ENCODE measurements at places on chromosomes 1 and 21.
A peak's percentile ranks its signal among the peaks of the same experiment; 100 is the strongest.

- DNase-seq, result no peak
Observed at GRCh38 chr1:51675177-51675780, 58.4 kb downstream of the OSBPL9 start.

GRCh38 chr1:18816808-18817207 lies 42.7 kb downstream of the TAS1R2 start:
- no peak for DNase-seq

DNA sequence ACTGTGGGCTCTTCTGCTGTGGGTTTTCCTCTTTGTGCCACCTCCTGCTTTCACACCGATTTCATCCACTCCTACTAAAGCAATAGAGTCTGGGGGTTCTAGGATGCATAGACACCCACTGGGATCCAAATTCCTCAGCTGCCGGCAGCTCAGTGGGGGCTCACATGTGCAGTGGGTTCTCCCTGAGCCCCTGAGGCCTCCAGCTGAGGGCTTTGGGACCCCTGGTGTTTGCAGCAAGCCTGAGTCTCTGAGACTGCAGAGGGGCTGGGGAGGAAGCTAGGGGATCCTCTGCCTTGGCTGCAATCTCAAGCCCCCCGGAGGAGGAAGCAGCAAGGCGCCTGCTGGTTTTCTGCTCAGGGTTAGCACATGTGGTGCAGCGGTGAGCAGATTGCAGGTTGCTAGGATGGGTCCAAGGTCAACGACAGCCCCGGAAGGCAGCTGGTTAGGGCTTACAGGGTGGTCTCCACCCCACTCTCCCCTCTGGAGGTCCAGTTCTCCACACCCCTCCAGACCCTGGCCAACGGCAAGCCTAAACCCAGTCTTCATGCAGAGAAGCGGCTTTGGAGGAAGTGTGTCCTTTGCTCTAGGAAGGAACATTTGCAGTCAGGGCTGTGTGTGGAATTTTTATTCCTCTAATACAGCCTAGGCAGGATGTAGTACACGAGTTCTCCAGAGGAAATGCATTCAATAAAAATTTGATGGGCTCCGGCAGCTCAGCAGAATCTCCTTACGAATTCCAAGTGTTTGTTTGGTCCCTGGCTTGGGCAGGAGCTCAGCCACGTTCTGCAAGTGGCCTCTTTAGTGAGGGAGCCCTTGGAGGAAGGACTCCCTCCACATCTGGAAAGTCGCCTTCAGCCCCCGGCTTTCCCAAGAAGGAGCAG lies 269.1 kb upstream of the VAMP3 start:
- DNase-seq, result no peak

GRCh38 chr1:197305925-197306324 lies 37.9 kb downstream of the CRB1 start:
- DNase-seq, result no peak

DNA sequence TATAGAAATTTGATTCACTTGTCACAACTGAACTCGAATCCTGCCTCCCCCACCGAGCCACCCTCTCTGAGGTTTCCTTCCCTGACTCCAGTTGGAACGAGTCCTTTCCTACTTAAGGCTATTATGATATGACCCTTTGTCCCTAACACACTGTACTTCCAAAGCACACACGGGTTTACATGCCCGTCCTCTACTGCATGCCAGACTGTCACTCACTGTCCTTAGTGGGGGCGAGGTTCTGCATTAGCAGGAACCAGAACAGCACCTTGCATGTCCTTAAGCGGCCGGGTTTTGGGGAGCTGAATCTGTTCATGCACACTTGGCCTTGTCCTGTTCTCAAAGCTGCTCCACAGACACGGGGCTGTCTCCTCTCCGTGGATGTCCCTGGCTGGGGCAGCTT lies 164.6 kb upstream of the KCNJ6 start:
- DNase-seq, result no peak

DNA sequence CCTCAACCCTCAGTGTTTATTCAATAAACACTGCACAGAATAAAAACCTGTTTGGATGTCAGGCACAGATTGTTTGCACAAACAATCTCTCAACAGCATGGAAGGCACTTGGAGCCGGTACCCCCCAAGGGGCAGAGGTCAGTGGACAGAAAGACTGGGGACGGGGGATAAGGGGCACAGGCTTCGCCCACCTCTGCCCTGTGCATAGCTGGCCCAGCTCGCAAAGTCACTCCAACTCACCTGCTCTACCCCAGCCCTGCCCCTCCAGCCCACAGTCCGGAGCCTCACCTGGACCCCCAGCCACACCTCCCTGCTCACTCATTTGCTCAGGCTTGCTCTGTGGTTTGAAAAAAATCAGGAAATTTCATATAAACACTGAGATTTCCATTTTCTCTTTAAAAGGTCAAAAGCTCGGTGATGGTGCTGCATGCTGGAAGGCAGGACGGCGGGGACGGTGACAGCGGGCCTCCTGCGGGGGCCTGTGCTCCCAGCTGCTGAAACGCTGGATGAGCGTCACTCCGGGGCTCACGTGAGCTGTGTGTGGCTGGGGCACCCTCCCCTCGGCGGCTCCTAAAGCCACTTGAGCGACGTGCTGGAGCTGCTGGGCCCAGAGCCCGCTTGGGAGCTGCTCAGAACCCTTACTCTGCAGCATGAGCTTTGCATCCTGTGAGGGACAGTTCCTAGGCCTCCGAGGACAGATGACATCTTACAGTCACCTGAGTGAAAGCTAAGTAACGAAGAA lies 54.5 kb downstream of the PRDM15 start:
- no peak for DNase-seq

- no peak for DNase-seq
Observed at GRCh38 chr21:29185172-29185571, 54.7 kb downstream of the MAP3K7CL start.

DNA sequence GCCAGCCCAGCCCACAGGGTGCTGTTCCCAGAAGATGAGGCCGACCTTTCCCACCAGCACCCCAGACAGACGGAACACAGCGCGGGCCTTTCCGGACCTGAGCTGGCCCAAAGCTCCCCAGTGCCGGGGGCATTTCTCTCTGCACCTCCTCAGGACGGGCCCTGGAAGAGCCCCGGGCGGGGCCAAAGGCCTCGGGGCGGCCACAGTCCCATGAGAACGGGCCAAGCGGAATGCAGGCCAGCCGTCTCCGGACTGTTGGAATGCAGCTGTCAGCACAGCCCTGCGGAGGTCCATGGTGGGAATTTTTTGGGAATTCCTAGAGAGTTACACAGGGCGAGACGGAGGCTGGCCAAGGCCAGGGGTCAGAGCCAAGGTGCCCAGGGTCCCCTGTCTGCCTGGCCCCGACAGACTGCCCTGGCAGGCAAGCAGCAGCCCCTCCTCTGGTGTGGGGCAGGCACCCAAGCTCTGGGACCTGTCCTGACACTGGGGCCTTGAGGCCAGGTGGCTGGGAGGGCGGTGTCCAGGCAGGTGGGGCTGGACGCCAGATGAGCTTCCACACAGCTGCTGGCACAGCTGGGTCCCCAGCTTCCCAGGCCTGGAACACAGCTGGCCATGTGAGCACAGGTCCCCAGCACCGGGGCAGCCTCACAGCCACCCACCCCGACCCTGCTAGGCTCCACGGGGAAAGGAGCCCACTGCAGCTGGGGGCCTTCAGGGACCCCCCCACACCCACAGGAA lies 63.0 kb downstream of the MEGF6 start:
- no peak for DNase-seq

- DNase-seq, result no peak
Observed at GRCh38 chr1:169103480-169103893, 3.0 kb upstream of the ATP1B1 start.

GRCh38 chr1:62429581-62429980 lies 7.3 kb upstream of the USP1 start:
- DNase-seq, result no peak

DNA sequence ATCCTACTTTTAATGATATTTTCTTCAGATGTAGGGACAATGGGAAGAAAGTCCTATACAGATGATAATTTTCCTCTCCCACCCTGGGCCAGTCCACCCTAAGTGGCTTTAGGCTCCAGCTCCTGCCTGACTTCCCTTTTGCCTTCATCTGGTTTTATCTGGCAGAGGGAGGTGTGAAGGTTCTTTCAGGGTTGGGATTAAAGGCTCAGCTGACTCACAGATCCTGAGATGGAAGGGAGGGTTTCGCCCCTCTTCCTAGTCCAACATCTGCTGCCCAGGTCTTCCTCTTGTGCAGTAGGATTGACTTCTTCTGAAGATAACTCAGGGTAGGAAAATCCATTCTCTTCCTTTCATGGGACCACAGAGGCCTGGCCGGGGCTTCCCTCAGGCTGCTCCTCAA lies 362.4 kb upstream of the KAZN start:
- no peak for DNase-seq

- DNase-seq, result no peak
Observed at GRCh38 chr1:45531873-45532272, 10.2 kb upstream of the PRDX1 start.

GRCh38 chr1:35603941-35604340 lies 30.8 kb downstream of the TFAP2E start:
- no peak for DNase-seq

DNA sequence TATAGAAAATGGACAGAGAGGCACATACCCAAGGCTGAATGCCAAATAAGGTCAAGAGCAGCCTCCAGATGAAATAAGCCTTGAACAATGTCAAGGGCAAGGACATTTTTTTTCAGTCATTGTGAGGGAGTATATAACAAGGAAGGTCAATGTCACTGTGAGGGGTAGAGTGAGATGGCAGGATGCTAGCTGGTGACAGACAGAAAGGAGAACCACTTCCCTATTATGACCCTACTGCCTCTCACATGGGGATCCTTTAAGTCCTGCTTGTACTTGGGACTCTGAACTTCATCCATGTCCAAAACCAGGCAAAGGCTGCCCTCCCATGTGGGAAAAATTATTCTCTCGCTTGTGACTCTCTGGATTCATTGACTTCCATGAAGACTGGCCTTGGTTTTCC lies 119.5 kb upstream of the COA6 start:
- no peak for DNase-seq

DNA sequence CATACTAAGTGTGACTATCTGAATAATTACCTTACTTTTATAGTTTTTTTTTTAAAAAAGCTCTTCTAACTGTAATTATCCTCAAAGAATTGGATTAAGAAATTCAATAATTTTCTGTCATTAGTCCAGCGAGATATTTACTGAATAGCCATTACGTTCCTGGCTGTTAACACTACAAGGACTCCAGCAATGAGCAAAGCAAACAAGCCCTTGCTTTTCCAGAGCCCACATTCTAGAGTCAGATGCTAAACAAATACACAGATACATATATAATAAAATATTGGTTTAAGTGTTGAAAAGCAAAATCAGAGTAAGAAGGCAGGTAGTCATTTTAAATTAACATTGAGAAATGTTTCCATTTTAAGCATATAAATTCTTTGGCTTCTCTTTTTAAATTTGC lies 118.4 kb downstream of the ATF6 start:
- DNase-seq, result no peak

DNA sequence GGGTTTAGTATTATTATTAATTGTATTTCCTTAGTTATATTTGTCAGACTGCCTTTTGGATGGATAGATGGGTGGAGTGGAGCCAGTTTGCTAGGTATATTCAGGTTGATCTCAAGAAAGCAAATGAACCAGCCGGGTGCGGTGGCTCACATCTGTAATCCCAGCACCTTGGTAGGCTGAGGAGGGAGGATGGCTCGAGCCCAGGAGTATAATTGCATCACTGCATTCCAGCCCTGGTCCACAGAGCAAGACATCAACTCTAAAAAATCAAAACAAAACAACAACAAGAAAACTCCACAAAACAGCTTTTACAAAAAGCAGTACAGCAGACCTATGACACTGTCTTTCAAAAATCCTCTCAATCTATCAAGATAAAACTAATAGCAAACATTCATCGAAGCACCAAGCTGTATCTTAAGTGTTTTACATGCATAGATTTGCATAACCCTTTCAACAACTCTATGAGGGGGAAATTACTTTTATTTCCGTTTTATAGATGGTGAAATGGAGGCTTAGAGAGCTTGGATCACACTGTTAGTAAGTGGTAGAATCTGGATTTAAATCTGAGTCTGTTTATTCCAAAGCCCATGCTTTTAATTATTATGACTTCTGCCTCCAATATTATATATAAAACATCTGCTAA lies 25.5 kb downstream of the KMO start:
- no peak for DNase-seq

DNA sequence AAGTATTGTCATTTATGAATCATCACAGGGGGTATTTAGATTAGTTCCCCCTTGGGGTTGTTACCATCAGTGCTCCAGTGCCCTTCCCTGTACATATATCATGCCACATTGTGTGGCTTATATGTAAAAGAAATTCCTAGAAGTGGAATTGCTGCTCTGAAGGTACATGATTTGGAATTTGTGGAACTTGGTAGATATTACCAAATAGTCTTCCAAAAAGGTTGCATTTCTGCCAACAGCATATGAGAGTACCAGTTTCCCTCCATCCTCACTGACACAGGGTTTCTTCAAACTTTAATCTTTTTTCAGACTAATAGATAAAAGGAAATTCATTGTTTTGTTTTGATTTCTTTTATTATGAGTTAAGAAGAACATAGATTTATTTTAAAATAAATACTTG lies 41.3 kb downstream of the AKNAD1 start:
- DNase-seq, result no peak

DNA sequence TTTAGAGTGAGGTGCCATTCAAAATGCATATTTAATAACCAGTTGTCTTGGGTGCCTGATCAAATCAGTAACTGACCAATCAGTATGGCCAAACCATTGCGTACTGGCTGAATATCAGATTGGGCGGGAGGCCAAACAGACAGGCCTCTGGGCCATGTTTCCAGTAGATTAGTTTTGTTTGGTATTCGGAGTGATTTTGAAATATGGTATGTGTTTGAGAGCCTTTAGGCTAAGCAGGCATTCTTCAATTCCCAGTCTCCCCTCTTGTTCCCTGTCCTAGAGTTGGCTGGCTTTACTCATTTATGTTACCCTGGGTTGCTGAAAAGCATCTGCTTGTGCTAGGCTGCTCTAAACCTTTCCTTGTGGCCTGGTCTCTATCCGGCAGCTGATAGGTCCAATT lies 80.1 kb downstream of the BACH1 start:
- no peak for DNase-seq

- DNase-seq, result no peak
Observed at GRCh38 chr1:233440951-233441401, 113.5 kb downstream of the MAP3K21 start.

DNA sequence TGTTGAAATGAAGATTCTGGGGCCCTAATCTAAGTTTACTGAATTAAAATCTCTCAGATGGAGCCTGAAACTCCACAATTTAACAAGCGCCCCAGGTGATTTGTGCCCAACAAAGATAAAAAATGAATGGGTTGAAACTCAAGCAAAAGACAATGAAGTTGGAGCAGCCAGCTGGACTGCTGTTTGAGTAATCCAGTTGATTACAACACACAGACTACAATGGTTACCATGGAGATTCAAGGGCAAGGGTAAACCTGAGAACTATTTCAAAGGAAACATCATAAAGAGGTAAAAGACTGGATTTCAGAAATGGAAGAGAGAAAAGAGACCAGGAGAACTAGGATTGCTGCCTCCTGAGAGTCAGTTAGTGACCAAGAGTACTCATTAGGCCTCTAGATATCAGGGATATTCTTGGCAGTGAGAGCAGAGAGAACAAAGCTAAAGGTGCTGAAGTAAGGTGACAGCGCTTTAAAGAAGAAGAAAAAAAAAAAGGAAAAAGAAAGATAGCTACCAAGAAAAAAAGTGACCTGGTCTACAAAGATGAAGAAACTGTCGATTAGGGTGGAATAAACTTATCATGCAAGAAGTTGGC lies 44.5 kb downstream of the LRRC53 start:
- no peak for DNase-seq

- peak; percentile 12 for DNase-seq
Observed at GRCh38 chr1:179298952-179299351, 5.4 kb downstream of the SOAT1 start.

GRCh38 chr1:25906644-25907300 lies 553 bp upstream of the STMN1 start:
- peak; percentile 28 for DNase-seq

GRCh38 chr1:48966583-48966982 lies 189.9 kb upstream of the BEND5 start:
- DNase-seq, result no peak

All from effector CD8-positive, alpha-beta T cell (primary cell).